ENCODE measurements at places on chromosomes 7 and 10.

DNA sequence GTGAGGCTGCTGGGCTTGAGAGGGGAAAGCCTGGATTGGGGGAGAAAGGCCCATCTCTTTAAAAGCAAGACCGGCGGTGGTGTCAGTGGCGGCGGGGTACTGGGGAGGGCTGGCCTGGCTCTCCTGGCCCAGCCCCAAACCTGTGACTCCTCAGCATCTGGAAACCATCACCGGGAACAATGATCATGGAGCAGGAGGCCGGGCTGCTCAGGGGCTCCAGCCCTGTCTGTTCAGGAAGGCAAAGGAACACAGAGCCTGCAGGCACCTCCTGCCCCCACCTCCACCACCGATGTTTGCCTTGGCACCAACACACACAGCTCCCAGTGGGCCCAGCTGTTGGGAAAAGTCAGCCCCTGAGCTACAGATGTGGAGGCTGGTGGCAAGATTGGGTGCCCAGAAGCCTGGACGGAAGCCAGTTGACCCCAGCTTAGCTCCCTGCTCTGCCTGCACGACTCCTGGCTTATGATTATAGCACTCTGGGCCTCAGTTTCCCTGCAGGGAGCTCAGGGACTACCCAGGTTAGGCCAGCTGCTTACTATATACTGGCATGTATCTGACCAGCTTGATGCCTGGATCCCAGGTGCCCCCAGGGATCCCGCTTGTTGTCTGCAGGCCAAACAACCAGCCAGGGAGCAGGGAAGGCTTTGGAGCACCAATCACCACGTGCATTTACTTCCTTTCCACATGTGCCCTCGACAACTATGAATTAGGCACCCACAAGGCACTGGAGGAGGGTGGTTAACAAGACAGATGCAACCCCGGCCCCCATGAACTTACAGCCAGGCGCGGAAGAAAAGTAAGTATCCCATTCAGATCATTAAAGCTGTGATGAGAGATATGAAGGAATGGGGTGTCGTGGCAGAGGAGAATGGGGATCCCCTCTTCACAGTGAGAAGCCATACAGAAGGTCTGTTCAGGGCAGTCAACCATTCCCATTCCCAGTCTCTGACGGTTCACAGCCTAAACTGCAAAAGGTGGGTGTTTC, 37.3 kb downstream of the ZCCHC24 start:
- peak; percentile 84 for DNase-seq

GRCh38 chr7:8283968-8284367, 22.0 kb upstream of the ICA1 start:
- DNase-seq: no peak

GRCh38 chr10:84256510-84257342, 11.9 kb downstream of the RGR start:
- peak; percentile 59 for DNase-seq

GRCh38 chr10:71784679-71785272, 11.5 kb upstream of the VSIR start:
- no peak for DNase-seq

GRCh38 chr7:156218544-156219306, 406.5 kb upstream of the SHH start:
- no peak for DNase-seq

DNA sequence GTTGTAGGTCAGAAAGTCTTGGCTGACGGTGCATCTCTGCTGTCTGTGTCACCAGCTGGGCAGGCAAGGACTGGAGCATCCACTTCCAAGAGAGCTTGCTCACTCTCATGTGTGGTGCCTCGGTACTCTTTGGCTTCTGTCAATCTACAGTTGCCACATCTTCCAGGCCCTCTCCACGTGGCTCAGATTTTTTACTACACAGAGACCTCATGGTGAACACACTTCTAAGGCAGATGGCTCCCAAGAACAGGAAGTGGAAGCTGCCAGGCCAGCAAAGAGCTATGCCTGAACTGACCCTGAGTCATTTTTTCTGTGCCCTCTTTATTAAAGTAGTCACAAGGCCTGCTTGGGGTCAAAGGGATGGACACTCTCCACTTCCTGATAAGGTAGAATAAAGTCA, 351.5 kb upstream of the AUTS2 start:
- DNase-seq: no peak

GRCh38 chr10:123565691-123566660, 100.2 kb upstream of the GPR26 start:
- no peak for DNase-seq

DNA sequence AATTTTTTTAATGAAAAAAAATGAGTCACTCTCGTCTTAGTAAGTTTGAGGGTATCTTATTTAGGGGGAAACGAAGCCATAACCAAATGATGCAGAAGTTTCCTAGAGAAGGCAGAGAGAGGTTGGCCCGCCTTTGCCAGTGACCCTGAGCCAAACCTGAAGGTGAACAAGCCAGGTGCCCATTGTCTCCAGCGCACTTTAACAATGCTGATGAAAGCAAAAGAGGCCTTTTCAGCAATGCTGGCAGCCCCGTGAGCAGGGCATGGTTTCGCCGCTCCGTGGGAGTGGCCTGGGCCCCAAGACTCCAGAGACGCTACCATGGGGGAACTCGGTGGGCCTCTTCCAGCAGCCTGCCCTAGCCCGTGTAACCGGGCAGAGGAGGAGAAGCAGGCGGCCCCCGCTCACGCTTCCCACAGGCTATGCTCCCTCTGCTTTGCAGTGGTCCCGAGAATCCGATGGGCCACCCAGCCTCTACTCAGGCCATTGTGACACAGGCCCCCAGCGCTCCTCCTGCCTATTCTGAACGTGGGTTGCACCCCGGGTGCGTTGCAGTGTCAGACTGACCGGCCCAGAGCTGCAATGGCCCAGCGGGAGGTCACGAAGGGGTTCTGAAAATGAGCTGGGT, 14.0 kb upstream of the UNCX start:
- DNase-seq: no peak

DNA sequence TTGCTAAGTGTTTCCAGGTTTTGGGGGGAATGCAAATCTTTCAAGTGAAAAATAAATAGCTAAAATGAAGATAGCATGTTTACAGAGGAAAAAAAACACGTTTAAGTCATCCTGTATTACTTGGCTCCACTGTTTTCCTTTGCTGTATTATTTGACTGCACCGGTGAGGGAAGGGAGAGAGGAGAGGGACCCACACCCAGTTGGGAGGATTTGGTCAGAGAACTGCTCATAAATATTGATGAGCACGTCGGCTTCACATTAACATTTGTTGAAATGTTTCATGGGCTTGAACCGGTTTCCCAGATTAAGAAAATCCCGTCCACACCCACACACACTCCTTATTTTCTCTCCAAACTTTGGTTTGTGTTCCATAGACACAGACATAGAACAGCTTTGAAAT, 493.8 kb upstream of the MGMT start:
- no peak for DNase-seq

- no peak for DNase-seq
Measured at GRCh38 chr7:157627646-157628045, 290.8 kb downstream of the DNAJB6 start.

GRCh38 chr10:102134416-102134815, 1.6 kb downstream of the PPRC1 start:
- DNase-seq: no peak

GRCh38 chr10:116737627-116738327, 4.6 kb downstream of the HSPA12A start:
- peak; percentile 31 for DNase-seq

DNA sequence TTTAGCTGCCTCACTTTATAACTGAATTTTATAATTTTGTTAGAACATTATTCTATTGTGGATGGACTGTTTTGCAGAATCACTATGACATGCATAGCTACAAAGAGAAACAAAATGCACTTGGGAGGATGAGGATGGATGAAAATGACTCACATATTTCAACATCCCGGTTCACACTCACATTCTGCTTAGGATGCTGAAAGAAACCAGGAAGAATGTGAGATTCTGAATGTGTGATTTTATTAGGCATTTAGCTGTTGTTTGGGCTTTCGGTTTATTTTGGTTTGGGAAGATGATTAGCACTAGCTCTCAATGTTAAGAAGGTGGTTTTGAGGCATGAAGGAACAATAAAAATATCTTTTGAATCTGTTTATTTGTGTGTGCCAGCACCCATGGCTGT, 235.5 kb downstream of the SEMA3E start:
- no peak for DNase-seq

GRCh38 chr7:3634396-3634795, 333.3 kb downstream of the SDK1 start:
- no peak for DNase-seq

GRCh38 chr10:96468845-96469244, 44.9 kb downstream of the TLL2 start:
- no peak for DNase-seq

DNA sequence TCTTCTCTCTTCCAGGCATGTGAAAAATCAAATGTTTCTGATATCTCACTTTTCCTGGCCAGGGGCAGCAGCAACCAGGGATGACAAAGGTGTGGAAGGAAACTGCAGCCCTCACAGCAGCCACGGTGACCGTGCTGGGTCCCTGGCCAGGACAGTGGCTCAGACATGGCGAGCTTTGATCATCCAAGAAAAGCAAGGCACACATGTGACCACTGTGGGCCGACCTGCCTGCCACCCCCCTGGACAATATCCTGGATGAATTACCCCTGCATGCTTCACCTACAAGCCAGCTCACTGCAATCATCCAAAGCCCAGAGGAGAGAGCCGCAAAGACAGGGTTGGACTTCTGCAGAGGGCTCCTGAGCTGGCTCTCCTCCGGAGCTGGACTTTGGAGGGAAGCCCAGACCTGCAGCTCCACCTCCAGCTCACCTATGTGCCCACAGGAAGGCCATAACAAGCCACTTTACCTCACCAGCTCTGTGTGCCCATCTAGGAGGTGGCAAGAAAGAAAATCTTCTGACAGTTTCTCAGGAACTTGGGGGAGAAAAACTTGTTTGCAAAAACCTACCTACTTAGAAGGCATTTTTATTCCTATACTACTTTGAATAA, 2.7 kb downstream of the CHST15 start:
- no peak for DNase-seq

DNA sequence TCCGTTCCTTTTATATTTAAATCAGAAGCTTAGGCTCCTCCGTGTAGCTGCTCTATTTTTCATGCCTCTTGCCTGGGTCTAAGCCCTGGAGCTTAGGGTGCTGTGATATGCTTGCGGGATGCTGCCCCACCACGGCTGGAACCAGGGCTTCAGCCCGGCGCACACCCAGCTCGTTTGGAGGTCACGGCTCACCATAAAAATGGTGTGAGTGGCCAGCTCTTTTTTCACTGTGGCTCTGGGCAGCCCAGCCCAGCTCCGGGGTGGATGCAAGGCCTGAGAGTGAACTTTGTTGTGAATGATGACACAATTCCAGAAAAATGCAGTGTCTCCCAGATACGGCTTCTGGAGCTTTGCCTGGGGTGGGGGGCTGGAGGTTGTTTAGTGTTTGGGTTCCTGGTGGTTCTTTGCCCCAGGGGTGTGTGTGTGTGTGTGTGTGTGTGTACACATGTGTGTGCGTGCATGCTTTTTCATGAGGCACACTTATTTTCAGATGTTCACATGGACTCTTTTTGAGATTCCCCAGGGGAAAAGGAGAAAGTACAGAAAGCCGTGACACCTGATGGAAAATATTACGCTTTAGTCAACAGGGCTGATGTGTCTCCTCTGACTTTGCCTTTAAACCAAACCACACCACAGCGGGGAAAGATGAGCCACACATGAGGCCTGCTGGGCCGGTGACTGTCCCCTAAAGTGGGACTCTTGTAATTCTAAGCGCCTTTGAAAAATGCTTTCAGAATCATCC, 46.2 kb downstream of the GRK5 start:
- peak; percentile 90 for DNase-seq

- DNase-seq: no peak
Measured at GRCh38 chr7:140559410-140559809, 80.1 kb upstream of the MKRN1 start.

DNA sequence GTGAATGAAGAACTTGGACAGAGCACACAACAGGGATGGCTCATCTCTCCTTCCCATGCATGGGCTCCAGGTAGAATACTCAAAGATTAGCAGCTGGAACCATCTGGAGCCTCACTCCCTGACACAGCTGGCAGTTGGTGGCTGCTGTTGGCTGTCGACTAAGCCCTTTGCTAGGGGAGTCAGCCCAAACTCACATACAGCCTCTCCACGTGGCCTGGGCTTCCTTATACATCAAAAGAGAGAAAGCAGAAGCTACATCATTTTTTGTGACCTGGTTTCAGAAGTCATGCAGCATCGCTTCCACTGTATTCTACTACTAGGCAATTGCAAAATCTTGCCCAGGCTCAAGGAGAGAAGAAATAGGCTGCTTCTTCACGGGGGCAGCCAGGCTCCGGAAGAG, 24.4 kb downstream of the ASNS start:
- DNase-seq: no peak

DNA sequence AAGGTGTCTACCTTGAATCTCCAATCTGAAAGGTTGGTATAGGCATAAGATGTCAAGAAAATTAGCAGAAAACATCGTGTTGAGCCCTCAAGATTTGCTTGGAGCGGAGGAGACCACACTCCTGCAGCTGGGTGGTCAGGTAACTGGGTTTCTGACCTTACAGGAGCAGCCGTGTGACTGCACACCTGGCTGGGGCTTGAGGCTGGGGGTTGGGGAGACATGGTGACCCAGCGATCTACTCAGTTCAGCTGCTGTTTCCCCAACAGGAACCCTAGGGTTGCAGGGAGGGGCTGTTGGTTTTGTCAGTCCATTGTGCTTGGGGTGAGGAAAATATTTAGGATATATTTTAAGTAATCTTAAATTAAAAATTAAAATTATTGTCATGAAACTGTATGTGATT, 147.0 kb upstream of the ZNF32 start:
- DNase-seq: no peak

DNA sequence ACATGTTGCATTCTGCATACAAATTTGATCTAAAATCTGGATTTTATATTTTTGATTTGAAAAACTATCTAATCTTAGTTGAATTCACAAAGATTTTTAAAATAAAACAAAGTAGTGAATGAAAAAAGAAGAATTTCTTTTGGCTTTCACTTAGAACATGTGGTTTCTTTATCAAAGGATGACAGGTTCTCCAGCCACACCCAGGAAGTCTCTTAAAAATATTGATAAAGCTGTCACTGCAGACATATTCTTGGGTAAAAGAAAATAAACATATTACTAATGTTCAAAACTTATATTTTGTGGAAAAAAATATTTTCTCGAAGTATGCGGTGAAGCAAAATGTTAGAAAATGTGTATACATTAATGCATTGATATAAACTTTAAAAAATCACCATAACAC, 44.3 kb downstream of the ARL4A start:
- DNase-seq: no peak

DNA sequence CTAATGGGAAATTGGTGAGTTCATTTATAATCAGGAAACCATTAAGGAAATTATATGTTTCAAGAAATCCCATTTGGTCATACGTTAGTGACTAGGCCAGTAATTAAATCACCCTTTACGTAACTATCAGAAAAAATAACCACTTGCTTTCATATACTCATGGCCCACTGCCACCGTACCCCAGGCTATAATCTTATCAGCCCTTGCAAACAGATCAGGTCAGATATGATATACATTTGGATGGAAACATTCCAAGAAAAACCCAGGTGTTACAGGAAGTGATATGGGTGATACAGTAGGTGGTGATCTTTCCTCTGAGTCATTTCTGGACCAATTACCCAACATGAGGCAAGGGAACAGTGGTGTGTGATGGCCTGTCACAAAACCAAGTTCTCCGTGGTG, 481.0 kb upstream of the SEMA3A start:
- no peak for DNase-seq

- DNase-seq: peak; percentile 35
Measured at GRCh38 chr10:16509996-16510395, 11.7 kb downstream of the C1QL3 start.

All from AG20443 (cell line).